ENCODE measurements at places on chromosomes 4 and X.

- no peak for DNase-seq
These were observed 59.9 kb downstream of the ELOVL6 start for GRCh38 chr4:110138551-110138950.

DNA sequence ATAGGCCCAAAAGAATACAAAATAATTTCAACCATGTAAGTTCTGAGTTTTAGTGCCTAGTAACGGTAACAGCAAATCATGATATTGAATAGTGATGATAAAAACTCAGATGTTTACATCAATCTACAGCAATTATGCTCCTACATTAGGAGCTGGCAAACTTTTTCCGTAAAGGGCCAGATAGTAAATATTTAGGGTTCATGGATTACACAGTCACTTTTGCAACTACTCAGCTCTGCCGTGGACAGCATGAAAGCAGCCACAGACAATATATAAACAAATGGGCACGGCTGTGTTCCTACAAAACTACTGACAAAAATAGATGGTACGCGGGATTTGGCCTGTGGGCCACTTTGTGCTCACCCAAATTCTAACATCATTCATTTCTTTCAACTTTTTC is 167.8 kb upstream of the NAP1L5 start:
- no peak for DNase-seq

- DNase-seq, result no peak
These were observed 36.7 kb upstream of the H2AZ1 start for GRCh38 chr4:99986792-99987191.

DNA sequence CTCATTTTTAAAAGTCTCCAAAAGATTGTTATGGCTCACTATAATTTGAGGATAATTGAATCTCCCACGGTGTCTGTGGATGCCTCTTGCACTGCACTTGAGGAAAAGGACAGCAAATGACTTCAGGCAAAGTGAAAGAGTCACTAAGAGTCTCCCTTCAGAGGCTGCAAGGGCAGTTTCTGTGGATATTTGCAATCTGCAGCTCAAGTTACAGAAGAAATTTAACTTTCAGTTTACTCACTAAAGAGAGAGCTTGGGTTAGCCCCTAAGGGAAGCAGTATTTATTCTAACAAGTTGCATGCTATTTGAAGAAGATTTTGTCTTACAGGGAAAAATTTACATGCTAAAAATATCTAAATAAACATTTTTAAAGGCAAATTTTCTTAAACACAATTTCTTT is 912.0 kb upstream of the TENM3 start:
- no peak for DNase-seq

GRCh38 chrX:42531441-42531840 is 246.5 kb downstream of the PPP1R2C start:
- no peak for DNase-seq

GRCh38 chrX:118239178-118239870 is 106.6 kb upstream of the WDR44 start:
- DNase-seq, result no peak

All from stimulated activated CD8-positive, alpha-beta memory T cell treated with anti-CD3 and anti-CD28 coated beads, Interleukin-15, amount 100 ng/mL, for 4 hours (primary cell).